ENCODE measurements at places on chromosomes 6 and 20.

DNA sequence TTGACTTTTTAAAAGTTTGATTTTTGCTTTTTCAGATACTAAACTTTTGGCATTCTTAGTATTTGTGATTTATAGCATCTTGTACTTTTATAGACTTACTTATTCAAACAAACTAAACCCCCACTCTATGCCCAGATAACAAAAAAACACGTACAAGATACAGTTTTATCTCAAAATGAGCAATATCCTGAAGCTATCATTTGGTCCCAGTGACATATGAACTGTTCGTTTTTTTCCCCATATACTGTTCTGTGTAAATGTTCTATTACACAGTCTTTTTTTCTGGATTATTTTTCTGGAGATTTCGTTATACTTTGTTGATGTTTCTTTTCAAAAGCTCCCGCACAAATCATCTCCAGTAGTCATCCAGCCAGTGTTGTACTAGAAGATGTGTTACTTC lies 27.3 kb upstream of the SERINC3 start:
- no peak for DNase-seq

- no peak for DNase-seq
These were observed 35.8 kb upstream of the NOP56 start for GRCh38 chr20:2616634-2617033.

- DNase-seq = no peak
These were observed 2.9 kb downstream of the TGM2 start for GRCh38 chr20:38162149-38162548.

DNA sequence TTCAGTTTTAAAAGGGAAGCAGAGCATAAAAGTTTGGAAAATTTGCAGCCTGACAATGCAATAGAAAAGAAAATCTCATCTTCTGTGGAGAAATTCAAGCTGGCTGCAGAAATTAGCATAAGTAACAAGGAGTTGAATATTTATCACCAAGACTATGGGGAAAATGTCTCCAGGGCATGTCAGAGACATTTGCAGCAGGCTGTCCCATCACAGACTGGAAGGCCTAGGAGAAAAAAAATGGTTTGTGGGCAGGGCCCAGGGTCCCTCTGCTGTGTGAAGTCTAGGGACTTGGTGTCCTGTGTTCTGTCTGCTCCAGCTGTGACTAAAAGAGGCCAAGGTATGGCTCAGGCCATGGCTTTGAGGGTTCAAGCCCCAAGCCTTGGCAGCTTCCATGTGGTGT lies 8.1 kb upstream of the LAMA2 start:
- DNase-seq = no peak

- DNase-seq = no peak
These were observed 19.4 kb downstream of the CDS2 start for GRCh38 chr20:5146099-5146668.

Data from HT1080 (cell line).